T-cell (primary cell): ENCODE measurements at places on chromosomes 2 and 18.

- H3K4me3 ChIP-seq, result no peak overlapping the region
- no peaks in the 10 kb centered on the region for H3K27me3 ChIP-seq
- no peaks in the 10 kb centered on the region for H3K4me1 ChIP-seq
- no peak overlapping the region for H3K27ac ChIP-seq
These were observed 254.8 kb upstream of the DSEL start for GRCh38 chr18:67771271-67771670.

- DNase-seq, result no peak
- H3K4me1 ChIP-seq, result no peaks in the 10 kb centered on the region
- no peak overlapping the region for H3K27ac ChIP-seq
- no peaks in the 10 kb centered on the region for H3K36me3 ChIP-seq
- H3K27me3 ChIP-seq, result no peaks in the 10 kb centered on the region
- H3K4me3 ChIP-seq, result no peak overlapping the region
These were observed 384.8 kb upstream of the PKDCC start for GRCh38 chr2:41663056-41663455.

GRCh38 chr2:174664084-174664759 is 66.6 kb upstream of the WIPF1 start:
- no peak overlapping the region for H3K4me3 ChIP-seq
- no peaks in the 10 kb centered on the region for H3K36me3 ChIP-seq
- DNase-seq, result no peak
- peaks cover 9% of the 10 kb centered on the region for H3K4me1 ChIP-seq

DNA sequence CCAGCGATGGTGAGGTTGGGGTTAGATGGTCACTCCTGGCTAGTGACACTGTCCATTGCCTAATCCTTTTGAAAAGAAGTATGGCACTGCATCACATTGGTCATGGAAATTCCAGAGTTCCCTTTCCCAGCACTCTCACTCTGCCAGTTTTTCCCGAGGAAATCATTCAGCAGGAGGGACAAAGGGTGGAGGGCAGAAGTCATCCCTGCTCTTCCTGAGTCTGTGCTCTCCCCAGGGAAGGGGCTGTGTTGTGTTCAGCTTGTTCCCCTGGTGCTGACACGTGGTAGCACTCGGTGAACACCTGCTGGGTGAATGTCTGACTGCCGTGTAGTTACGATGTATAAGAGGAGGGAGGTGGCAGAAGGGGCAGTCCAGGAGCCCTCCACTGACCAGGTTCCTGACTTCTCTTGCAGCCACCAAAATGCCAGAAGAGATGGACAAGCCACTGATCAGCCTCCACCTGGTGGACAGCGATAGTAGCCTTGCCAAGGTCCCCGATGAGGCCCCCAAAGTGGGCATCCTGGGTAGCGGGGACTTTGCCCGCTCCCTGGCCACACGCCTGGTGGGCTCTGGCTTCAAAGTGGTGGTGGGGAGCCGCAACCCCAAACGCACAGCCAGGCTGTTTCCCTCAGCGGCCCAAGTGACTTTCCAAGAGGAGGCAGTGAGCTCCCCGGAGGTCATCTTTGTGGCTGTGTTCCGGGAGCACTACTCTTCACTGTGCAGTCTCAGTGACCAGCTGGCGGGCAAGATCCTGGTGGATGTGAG is 21.6 kb downstream of the STEAP3 start:
- DNase-seq, result no peak
- H3K4me1 ChIP-seq, result no peaks in the 10 kb centered on the region
- H3K27me3 ChIP-seq, result peaks cover 11% of the 10 kb centered on the region
- no peak overlapping the region for H3K27ac ChIP-seq
- H3K4me3 ChIP-seq, result no peak overlapping the region

- H3K36me3 ChIP-seq, result no peaks in the 10 kb centered on the region
- H3K27me3 ChIP-seq, result no peaks in the 10 kb centered on the region
- H3K4me1 ChIP-seq, result no peaks in the 10 kb centered on the region
- no peak overlapping the region for H3K4me3 ChIP-seq
These were observed 136.5 kb upstream of the RND3 start for GRCh38 chr2:150624001-150624401.

DNA sequence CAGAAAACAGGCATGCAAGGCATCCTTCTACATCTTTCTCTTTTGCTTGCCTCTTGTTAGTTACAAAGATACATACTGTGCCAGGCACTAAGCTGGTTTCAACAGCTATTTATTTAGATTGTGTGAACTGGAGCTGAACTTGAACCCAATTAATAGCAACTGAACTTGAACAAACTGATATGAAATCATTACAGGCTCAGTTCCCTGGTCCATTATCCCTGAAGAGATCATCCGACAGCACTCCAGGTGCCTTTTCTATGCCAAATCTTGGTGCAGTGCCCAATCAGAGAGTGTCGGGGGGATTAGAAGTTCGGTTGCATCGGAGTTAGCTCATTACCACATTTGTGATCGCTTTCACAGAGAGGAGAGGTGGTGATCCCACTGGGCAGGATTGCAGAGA is 477.6 kb downstream of the PARD3B start:
- no peaks in the 10 kb centered on the region for H3K4me1 ChIP-seq
- H3K4me3 ChIP-seq, result no peak overlapping the region
- H3K27me3 ChIP-seq, result no peaks in the 10 kb centered on the region

GRCh38 chr2:225534697-225535096 is 135.2 kb downstream of the NYAP2 start:
- no peak for DNase-seq
- H3K27me3 ChIP-seq, result no peaks in the 10 kb centered on the region
- no peak overlapping the region for H3K27ac ChIP-seq
- no peaks in the 10 kb centered on the region for H3K4me1 ChIP-seq
- H3K36me3 ChIP-seq, result no peaks in the 10 kb centered on the region
- H3K4me3 ChIP-seq, result no peak overlapping the region

DNA sequence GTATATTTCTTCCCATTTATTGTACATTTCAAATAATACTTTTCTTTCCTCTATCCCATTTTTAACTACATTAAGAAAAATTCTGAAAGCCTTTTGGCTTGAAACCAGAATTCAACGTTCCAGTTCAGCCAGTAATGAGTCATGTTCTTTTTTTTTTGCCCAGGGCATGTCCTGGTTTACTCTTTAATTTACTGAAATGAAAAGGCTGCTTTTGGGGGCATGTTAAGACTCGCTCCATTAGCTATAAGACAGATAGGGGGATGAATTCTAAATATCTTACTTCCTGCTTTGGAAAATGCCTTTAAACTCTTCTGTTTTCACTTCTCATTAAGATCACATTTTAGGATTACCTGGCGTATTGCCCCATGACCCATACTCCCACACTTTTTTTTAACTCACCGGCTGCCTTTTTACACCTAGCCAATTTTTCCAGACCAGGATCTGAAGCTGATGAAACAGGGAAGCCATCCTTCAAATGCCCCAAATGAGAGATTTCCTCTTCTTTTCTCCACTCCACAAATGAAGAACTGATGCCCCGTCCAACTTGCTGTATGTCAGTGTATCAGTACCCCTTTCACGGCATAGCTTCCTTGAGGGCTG is 585 bp downstream of the ABCA12 start:
- no peaks in the 10 kb centered on the region for H3K4me1 ChIP-seq
- H3K4me3 ChIP-seq, result no peak overlapping the region
- H3K36me3 ChIP-seq, result no peaks in the 10 kb centered on the region

DNA sequence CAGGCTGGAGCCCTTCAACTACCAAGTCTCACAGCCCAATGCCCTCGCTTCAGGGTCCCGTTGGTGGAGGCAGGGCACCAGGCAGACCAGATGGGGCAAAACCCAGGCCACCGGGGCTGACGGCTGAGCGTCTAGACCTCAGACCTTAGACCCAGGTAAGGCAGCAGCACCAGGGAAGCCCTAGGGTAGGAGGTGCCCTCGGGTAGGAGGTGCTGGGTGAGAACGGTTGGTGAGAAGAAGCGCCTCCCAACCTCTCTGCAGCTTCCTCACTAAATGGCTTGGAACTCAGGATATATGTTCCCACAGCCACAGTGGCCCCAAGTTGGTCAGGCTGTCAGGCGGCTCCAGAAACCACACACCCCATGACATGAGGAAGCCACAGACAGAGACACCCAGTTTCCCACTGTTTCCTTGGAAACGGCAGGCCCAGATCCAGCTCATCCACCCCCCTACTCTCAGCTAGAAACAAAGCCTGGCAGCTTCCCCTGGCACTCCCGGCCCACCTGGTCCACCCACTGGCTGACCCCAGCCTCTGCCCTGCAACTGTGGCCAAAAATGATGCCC is 13.1 kb upstream of the MLPH start:
- H3K27me3 ChIP-seq, result no peaks in the 10 kb centered on the region
- peaks cover 26% of the 10 kb centered on the region for H3K4me1 ChIP-seq
- peak overlapping the region; percentile 15 for H3K4me3 ChIP-seq
- H3K27ac ChIP-seq, result no peak overlapping the region

DNA sequence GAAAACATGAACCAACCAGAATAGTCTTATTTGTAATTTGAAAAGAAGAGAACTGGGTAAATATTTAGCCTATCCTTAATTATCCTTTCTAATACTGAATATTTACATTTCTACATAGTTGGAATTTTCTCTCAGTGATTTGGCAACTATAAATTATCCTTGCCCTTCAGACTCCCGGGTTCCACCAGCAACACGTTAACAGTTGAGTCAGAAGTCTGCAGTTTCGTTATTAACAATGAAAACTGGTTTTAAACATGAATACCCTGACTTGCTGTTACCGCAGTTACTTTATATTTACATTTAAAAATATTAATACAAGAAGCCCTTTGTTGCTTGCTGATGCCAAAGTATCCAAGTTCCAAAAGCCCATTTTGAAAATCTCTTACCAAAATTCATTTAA is 673.0 kb downstream of the ARHGAP15 start:
- no peaks in the 10 kb centered on the region for H3K4me1 ChIP-seq
- no peak overlapping the region for H3K27ac ChIP-seq
- no peaks in the 10 kb centered on the region for H3K27me3 ChIP-seq
- no peak overlapping the region for H3K4me3 ChIP-seq
- H3K36me3 ChIP-seq, result no peaks in the 10 kb centered on the region
- DNase-seq, result no peak

DNA sequence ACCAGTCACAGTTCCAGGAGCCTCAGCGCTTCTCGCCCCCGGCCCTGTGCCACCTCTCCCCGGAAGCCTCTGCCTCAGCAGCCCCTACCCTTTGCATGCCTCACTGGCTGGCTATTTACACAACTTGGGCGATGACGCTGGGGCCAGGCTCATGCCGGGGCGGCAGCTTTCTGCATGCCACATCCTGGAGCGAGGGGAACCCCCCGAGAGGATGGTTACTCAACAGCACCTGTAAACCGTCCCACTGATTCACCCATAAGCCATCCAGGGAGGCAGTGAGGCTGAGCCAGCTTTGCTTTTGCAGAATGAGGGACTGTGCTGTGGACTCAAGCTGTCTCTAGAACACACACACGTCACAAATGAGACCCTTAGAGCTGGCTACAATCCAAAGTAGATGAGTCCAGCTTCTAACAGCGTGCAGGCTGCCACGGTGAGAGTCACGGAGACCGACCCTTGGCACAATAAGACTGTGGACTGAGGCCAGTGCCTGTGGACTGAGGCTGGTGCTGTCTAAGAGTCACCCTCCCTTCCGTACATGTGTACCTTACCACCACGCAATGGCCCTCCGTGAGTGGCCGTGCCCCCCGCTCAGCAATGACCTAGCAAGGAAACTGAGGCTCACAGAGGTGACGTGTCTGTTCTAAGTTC is 45.6 kb upstream of the ODC1 start:
- H3K4me3 ChIP-seq, result no peak overlapping the region
- H3K4me1 ChIP-seq, result no peaks in the 10 kb centered on the region
- H3K27ac ChIP-seq, result peak overlapping the region; percentile 80
- DNase-seq, result peak; percentile 81

DNA sequence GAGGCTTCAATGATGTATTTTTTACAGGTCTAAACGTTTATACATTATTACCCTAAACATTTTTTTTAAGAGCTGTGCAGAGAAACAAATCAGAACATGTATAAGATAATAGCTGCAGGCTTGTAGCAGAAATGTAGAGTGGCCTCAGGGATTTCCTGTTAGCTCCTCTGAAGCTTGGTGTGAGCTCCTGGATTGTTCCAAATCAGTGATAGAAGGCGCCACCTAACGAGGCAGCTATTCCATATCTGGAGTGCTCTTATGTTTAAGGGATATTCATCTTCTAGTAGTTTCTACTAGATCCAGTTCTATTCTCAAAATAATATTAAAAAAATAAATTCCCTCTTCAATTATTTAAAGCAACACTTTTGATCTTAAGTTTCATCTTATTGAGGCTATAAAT is 93.1 kb downstream of the LRP1B start:
- H3K27ac ChIP-seq, result no peak overlapping the region
- H3K4me3 ChIP-seq, result no peak overlapping the region
- DNase-seq, result no peak
- no peaks in the 10 kb centered on the region for H3K4me1 ChIP-seq
- no peaks in the 10 kb centered on the region for H3K36me3 ChIP-seq
- no peaks in the 10 kb centered on the region for H3K27me3 ChIP-seq

GRCh38 chr18:23745366-23745765 is 56.1 kb downstream of the LAMA3 start:
- no peaks in the 10 kb centered on the region for H3K36me3 ChIP-seq
- peaks cover 2% of the 10 kb centered on the region for H3K27me3 ChIP-seq
- H3K4me3 ChIP-seq, result no peak overlapping the region
- no peak for DNase-seq
- peaks cover 5% of the 10 kb centered on the region for H3K4me1 ChIP-seq
- no peak overlapping the region for H3K27ac ChIP-seq
